ENCODE measurements at places on chromosomes 2 and 18. TPM values are rescaled to one million over a fixed set of nuclear protein-coding genes. Genes with fewer than 3 reads are reported as not detected.

- DNase-seq = no peak
- H3K27ac ChIP-seq = no peak overlapping the region
- H3K36me3 ChIP-seq = no peaks in the 10 kb centered on the region
- no peaks in the 10 kb centered on the region for H3K27me3 ChIP-seq
Observed at GRCh38 chr2:136054856-136055255, 63.1 kb downstream of the CXCR4 start.

DNA sequence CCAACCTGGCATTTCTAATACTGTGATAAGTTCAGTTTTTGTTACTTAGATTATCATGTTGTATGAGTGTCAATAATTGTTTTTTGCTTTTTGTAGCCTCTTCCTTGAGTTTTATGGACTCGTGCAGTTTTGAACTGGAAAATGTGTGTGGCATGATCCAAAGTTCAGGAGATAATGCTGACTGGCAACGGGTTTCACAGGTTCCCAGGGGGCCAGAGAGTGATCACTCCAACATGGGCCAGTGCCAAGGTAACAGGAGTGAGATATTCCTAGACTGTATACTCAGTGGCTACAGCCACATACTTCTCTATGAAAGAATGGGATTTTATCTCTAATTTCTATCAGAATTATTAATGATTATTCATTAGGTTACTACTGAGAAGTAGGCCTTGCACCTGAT lies 18.2 kb downstream of the MEP1B start:
- no peak overlapping the region for H3K4me3 ChIP-seq
- H3K27me3 ChIP-seq = no peaks in the 10 kb centered on the region
- H3K27ac ChIP-seq = no peak overlapping the region
- DNase-seq = no peak
- H3K4me1 ChIP-seq = no peaks in the 10 kb centered on the region
- H3K36me3 ChIP-seq = no peaks in the 10 kb centered on the region

DNA sequence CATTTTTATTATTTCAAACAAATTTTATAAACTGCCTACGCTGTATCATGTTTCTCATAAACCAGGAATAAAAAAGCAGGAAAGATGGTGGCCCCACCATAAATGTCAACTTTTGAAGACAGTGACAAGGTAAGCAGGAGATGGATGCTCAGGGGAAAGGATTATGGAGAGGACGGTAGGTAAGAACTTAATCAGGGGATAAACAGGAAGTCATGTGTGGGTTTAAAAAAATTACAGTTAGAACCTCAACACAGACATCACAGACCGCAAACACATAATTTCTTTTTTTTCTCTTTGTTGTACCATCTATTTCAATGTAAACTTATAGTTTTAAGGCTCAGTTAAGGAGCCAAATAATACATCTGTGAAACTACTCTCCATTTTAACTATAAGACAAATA lies 575.2 kb upstream of the SLC8A1 start:
- H3K4me3 ChIP-seq = no peak overlapping the region
- H3K27me3 ChIP-seq = no peaks in the 10 kb centered on the region
- no peak overlapping the region for H3K27ac ChIP-seq
- H3K36me3 ChIP-seq = no peaks in the 10 kb centered on the region

GRCh38 chr2:124880995-124881394 lies 855.9 kb downstream of the CNTNAP5 start:
- H3K4me1 ChIP-seq = no peaks in the 10 kb centered on the region
- no peak overlapping the region for H3K4me3 ChIP-seq
- H3K27ac ChIP-seq = no peak overlapping the region
- DNase-seq = no peak

DNA sequence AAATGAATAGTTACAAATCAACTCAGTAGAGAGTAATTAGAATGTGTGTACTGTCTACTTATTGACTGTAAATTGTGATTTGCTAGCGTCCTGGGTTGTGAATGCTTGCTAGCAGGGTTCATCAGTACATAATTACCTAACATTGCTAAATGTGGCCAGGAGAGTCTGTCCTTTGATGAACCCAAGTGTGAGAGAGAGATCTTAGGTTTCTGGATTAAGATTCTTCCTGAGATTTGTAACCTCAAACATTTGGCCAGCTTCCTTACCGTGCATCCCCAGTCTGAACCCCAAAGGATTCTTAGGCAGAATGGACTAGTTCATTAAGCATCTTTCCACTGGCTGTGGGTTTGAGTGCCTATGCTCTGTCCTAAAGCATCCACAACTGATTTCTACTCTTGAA lies 84.0 kb upstream of the ITPRID2 start:
- H3K36me3 ChIP-seq = no peaks in the 10 kb centered on the region
- no peak overlapping the region for H3K4me3 ChIP-seq
- no peaks in the 10 kb centered on the region for H3K27me3 ChIP-seq
- peaks cover 47% of the 10 kb centered on the region for H3K4me1 ChIP-seq
- no peak overlapping the region for H3K27ac ChIP-seq

- H3K4me1 ChIP-seq = peaks cover 8% of the 10 kb centered on the region
- H3K27ac ChIP-seq = no peak overlapping the region
- H3K27me3 ChIP-seq = peaks cover 2% of the 10 kb centered on the region
- peak; percentile 4 for DNase-seq
- H3K36me3 ChIP-seq = no peaks in the 10 kb centered on the region
Observed at GRCh38 chr2:86397986-86398385, 43.2 kb upstream of the KDM3A start.

- no peak overlapping the region for H3K27ac ChIP-seq
- H3K4me1 ChIP-seq = peaks cover 4% of the 10 kb centered on the region
- DNase-seq = no peak
- H3K36me3 ChIP-seq = no peaks in the 10 kb centered on the region
- H3K27me3 ChIP-seq = no peaks in the 10 kb centered on the region
Observed at GRCh38 chr2:10972683-10973433, 61.1 kb downstream of the KCNF1 start.

- peaks cover 36% of the 10 kb centered on the region for H3K4me1 ChIP-seq
- H3K36me3 ChIP-seq = no peaks in the 10 kb centered on the region
- H3K27ac ChIP-seq = no peak overlapping the region
- H3K4me3 ChIP-seq = no peak overlapping the region
- peaks cover 6% of the 10 kb centered on the region for H3K27me3 ChIP-seq
Observed at GRCh38 chr2:69692424-69692823, 48.9 kb upstream of the AAK1 start.

GRCh38 chr18:79393181-79393634 lies 2.5 kb upstream of the NFATC1 start:
- peaks cover 54% of the 10 kb centered on the region for H3K27me3 ChIP-seq
- DNase-seq = no peak
- peaks cover 10% of the 10 kb centered on the region for H3K4me1 ChIP-seq

DNA sequence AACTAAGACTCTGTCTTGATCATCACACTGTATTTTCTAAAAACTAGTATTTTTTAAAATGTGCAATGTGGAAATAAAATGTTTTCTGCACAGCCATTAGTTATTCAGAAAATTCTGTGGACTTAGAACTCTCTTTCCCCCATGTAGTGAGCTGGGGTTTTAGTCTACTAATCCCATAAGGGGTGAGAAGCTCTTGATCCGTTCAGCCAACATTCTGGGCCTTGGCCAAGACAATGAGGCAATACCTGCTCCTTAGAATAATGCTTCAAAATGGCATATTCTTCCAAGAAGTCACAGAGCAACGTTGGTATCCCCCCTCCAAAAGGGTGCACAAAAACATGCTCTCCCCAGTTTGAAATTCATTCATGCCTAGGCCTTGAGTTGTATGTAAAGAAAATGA lies 4.0 kb downstream of the REEP1 start:
- no peak overlapping the region for H3K4me3 ChIP-seq
- no peaks in the 10 kb centered on the region for H3K36me3 ChIP-seq
- no peak for DNase-seq
- peaks cover 36% of the 10 kb centered on the region for H3K27me3 ChIP-seq

- no peaks in the 10 kb centered on the region for H3K4me1 ChIP-seq
- H3K4me3 ChIP-seq = no peak overlapping the region
- H3K36me3 ChIP-seq = no peaks in the 10 kb centered on the region
- DNase-seq = no peak
Observed at GRCh38 chr2:6027066-6027465, 334.9 kb downstream of the SOX11 start.

- peak; percentile 72 for DNase-seq
- peak overlapping the region; percentile 67 for H3K27ac ChIP-seq
- H3K27me3 ChIP-seq = no peaks in the 10 kb centered on the region
- H3K4me3 ChIP-seq = no peak overlapping the region
Observed at GRCh38 chr2:190837420-190837819, 43.2 kb upstream of the GLS start.

Gene CHPF
- 163 TPM for total RNA-seq

Gene CCBE1
- total RNA-seq = 4.1 TPM

Gene STK39
- 26.6 TPM for total RNA-seq

Gene SNTG2
- total RNA-seq = 1.9 TPM

Gene RAB27B
- 0.91 TPM for total RNA-seq

Gene PRKAG3
- not detected for total RNA-seq

Gene LRATD1
- 28.3 TPM for total RNA-seq
